NCI-H774 (cell line): ENCODE measurements at places on chromosomes 7 and 10.

DNA sequence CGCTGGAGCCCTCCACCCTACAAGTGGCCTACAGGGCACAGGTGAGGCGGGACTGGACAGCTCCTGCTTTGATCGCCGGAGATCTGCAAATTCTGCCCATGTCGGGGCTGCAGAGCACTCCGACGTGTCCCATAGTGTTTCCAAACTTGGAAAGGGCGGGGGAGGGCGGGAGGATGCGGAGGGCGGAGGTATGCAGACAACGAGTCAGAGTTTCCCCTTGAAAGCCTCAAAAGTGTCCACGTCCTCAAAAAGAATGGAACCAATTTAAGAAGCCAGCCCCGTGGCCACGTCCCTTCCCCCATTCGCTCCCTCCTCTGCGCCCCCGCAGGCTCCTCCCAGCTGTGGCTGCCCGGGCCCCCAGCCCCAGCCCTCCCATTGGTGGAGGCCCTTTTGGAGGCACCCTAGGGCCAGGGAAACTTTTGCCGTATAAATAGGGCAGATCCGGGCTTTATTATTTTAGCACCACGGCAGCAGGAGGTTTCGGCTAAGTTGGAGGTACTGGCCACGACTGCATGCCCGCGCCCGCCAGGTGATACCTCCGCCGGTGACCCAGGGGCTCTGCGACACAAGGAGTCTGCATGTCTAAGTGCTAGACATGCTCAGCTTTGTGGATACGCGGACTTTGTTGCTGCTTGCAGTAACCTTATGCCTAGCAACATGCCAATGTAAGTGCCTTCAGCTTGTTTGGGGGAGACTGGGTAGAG is at the start of gene COL1A2:
Gene COL1A2, plus strand, starts transcription at position 459 of the 704 bp plus-strand sequence. Its CDS starts 137 bp downstream, at position 596.
- no peak for DNase-seq

DNA sequence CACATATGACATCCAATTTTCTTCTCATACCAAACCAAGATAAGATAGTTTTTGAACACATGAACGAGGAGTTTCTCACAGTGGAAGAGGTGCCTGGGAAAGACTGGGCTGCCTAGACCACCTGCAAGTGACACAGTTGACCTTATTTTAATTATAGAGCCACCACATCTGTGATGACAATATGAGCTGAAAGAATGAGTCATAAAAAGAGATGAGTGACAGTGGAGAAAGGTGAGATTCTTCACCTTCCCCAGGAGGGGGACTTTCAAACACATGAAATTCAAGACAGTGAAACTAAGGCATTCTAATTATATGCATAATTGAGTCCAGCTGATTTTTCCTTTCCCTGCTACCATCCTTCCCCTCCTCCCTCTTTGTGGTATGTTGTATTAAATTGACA is 475.5 kb downstream of the NXPH1 start:
- DNase-seq, result no peak

DNA sequence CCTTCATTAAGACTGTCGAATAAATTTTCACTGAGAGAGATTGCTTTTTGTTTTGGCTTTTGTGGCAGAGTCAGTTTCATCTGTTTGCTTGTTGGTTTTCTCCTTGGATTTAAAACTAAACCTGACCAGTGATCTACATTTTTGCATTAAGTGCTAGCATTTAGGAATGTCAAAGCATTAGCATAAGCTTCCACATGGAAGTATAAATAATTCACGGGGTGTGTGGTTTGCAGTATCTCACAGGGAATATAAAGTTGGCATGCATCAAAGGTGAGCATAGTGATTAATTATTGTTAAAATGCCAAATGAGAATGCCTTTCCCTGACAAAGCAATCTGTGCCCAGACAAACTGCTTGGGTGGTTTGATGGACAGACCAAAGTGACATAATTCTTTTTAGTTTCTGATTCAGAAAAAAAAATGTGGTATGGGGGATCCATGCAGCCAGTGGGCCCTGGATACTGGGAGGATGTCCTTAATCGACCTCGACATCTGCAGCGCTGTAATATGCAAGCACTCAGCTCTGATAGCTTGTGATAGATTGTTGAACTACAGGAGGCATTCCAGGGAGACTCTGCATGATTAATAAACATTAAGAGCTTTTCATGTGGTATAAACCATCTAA is 339.3 kb upstream of the POM121L12 start:
- peak; percentile 13 for DNase-seq

DNA sequence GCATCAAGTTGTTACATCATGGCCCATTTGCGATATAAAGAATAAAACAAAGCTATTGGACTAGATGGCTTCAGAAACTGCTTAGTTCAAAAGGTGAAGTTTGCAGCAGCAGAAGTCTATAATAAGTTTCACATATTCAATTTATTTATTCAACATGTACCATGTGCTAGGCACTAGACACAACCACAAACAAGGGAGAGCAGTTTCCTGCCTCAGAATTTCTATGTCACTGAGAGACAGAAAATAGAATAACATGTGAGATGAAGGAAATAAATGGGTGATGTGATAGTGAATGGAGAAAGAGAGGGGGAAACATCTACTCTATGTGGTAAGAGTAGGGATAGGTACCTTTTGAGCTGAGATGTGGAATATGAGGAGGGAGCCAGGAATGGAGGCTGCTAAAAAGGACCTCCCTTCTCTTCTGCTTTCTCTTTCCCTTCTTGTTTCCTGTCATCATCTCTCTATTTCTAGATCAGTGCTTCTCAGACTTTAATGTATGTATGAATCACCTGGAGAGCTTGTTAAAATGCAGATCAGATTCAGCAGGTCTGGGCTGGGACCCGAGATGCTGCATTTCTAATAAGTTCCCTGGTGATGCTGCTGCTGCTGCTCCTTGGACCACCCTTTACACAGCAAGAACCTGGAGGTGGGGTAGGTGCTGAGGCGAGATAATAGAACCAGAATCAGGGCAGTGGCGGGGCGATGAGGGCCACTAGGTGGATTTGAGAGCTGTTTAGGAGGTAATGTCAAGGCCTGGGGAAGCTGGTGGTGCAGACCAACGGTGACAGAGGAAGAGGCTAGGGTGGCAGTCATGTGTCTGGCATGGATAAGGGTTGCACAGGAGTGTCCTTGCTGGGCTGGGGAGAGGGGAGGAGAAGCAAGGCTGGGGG is 13.7 kb upstream of the INMT start:
- DNase-seq, result no peak

DNA sequence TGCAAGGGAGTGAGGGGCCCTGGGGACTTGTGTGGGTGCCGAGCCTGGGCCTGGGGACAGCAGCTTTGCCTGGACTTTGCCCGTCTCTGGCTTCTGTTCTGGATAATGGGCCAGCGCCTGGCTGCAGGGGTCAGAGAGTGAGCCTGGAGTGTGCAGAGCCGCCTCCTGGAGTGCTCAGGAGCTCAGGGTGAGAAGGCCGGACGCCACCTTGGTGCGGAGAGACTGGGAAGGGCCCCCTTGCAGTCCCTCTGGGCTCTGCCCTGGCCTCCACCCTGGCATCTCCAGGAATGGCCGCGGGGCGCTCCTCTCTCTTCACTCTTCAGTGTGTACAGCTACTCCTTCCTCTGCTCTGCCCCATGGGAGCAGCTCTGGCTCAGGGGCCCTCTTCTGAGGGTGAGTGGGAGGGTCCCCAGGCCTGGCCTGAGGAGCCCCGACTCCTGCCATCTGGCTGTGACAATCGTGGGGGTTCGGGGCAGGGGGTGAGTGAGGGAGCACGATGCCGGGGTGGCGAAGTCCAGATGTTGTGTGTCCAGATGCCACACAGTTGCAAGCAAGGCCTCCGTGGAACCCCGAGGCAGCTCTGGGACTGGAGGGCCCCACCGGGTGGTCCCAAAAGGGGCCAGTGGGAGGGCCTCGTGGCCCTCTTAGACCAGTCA is 187.1 kb downstream of the DNAJB6 start:
- no peak for DNase-seq

DNA sequence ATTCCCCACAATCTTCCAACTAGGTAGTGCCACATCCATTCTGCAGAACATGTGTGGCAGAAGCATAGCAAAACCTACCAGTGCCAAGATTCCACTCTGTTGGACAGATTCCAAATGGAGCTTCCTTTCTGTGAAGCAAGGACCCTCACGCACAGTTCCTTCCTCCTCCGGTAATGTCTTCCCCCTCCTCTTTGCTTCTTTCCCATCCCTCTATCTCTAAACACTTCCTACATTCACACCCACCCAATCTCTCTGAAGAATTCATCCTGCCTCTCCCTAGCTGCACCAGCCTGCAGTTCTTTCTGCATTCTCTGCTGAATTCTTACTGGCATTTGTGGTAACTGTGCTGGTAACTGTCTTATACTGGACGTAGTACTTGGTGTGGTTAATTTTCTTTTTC is 124.9 kb downstream of the RNLS start:
- DNase-seq, result no peak

DNA sequence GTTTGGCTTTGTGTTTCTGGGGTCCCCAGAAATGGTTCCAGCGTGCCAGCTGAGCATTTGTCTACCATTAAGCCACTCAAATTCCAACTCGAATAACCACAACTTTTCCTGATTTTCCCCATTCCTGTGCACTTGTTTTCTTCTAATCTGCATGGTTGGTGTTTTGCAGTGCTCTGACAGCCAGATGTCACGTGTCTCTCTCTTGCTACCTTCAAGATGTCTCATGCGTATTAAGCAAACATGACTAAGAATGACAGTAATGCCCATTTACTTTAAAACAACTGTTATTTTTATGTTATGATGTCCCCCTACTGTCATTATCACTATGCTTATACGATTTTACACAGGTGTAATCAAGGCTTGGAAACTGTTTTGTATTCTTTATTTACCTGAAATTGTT is 35.2 kb upstream of the MXI1 start:
- DNase-seq, result no peak

GRCh38 chr10:132360766-132361447 is 28.9 kb downstream of the LRRC27 start:
- DNase-seq, result no peak

GRCh38 chr7:100576384-100576993 is 2.8 kb upstream of the SAP25 start:
- DNase-seq, result no peak

DNA sequence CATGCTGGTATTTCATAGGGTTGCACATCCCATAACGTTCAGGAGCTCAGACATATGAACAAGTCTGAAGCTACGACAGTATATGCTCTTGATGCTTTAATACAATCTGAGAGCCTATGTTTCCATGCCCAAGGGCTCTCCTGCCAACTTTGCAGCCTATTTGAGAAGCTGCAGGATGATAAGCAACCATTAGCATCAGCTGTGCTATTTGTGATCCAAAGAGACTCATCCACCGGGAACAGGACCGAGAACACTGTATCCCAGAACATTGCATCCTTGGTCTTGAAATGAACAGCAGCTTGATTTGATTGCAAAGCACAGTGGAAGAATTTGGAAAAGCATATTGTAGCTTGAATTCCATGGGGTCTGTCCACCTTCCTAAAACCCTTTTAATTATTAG is 156.2 kb upstream of the PTER start:
- no peak for DNase-seq

GRCh38 chr7:151246102-151246850 is 2.2 kb downstream of the SMARCD3 start:
- no peak for DNase-seq

DNA sequence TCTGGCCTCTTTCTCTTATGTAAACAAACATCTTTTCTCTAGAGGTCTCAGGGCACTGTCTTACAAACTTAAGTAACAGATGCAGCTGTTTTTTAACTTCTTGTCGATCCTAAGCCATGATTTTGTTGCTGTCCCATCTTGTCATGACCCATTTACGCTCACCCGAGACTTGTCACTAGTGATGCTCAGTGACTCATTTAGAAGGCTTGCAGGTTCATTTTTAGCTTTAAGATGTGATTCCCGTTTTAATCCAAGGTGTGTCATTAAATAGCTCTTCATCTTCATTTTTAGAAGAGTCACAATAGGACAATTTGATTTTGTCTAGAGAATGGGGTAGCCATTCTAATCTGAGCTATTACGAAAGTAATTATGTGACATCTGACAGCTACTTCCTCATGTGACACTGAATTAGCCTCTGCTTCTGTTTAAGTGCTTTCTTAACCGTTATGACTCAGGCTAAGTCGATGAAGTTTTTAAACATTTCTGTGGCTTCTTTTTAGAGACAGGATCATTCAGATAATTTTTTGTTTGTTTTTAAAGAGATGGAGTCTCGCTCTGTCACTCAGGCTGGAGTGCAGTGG is 42.7 kb downstream of the SPDYE5 start:
- DNase-seq, result no peak

GRCh38 chr10:123888256-123888655 is 3.4 kb downstream of the CPXM2 start:
- DNase-seq, result no peak

- DNase-seq, result no peak
These were observed 4.9 kb downstream of the DKK1 start for GRCh38 chr10:52318822-52319464.

GRCh38 chr7:45080958-45081669 is 7.7 kb downstream of the NACAD start:
- no peak for DNase-seq

DNA sequence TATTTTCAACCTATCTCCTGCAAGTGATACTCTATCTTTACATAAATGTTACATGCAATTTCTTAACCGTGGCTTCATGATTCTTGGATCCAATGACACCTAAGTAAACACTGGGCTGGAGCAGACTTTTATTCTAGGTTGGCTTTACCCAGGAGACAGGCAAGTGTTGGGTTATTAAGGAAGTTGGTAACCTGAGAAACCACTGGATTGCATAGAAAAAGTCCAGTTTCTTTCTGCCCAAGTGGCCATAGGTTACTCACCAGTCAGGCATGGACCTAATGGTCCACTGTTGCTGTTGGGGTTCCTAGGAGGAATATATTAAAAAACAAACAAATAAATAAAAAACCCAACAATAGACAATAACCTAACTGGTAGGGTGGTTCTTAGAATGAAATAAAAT is 112.8 kb downstream of the SEMA3D start:
- DNase-seq, result no peak

DNA sequence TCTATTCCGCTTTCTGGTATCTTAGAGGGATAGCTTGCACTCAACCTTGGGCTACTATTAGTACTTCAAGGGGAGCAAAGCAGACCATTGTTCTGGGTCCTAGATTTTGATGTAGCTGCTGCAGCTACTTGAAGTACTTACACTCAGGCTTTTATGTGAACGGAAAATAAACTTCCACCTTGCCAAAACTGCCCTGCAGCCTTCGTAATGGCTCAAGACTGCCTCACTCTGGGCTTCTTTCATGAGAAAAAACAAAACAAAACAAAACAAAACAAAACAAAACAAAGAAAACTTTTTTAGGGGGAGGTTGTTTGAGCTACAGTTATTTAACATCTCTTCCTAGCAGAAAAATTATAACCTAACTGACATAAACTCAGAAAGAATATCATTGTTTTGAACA is 19.4 kb upstream of the EPHB6 start:
- DNase-seq, result no peak
